ENCODE measurements at places on chromosomes 4 and X.
A peak's percentile ranks its signal among the peaks of the same experiment; 100 is the strongest.

GRCh38 chr4:3123181-3123671, 48.7 kb downstream of the HTT start:
- no peak for DNase-seq

GRCh38 chr4:89213382-89213701, 94.3 kb downstream of the GPRIN3 start:
- DNase-seq, result no peak

- peak; percentile 76 for DNase-seq
Measured at GRCh38 chr4:173494013-173494970, 35.7 kb downstream of the HAND2 start.

GRCh38 chrX:85501349-85501748, 121.9 kb upstream of the POF1B start:
- DNase-seq, result no peak

- DNase-seq, result no peak
Measured at GRCh38 chr4:177047851-177048174, 255.1 kb upstream of the VEGFC start.

DNA sequence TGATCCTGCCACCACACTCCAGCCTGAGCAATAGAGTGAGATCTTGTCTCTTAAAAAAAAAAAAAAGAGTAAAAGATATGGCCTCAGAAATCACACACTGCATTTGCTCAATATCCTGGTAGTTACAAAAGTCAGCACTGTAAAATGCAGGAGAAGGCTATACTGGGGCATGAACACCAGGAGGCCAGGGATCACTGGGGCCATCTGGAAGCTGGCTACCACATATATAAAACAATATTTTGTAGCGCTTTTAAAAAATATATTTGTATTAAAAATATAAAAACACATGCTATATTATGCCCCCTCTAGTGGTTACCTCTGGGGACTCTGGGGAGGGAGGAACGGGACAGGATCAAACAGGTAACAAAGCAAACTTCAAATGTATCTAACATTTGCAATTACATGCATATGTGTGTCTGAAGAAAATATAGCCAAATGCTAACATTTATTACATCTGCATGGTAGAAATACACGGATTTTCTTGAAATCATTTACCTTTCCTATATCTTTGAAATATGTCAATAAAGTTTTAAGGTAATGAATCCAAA, 4.0 kb downstream of the C4orf46 start:
- DNase-seq, result peak; percentile 31
